Activated CD4-positive, CD25-positive, alpha-beta regulatory T cell treated with anti-CD3 and anti-CD28 coated beads, Interleukin-2, amount 50 U/mL, for 16 hours (primary cell): ENCODE measurements at places on chromosomes 5 and 9.

DNA sequence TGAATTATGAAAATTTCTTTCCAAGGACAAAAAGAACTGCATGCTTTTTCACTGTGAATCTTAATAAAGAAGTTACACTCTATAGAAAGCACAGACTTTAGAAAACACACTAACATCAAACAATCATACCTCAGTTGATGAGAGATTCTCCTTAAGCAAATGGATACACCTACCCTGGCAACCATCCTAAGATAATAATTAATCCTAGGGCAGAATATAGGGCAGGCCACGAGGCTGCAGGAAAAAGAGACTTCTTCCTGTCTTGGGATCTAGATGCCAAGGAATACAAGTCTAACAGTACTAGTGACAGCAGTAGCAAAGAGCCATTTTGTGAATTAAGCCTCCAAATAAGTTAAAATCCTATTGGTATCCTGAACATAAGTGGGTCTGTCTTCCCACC is 395.4 kb downstream of the EFNA5 start:
- no peak for DNase-seq

DNA sequence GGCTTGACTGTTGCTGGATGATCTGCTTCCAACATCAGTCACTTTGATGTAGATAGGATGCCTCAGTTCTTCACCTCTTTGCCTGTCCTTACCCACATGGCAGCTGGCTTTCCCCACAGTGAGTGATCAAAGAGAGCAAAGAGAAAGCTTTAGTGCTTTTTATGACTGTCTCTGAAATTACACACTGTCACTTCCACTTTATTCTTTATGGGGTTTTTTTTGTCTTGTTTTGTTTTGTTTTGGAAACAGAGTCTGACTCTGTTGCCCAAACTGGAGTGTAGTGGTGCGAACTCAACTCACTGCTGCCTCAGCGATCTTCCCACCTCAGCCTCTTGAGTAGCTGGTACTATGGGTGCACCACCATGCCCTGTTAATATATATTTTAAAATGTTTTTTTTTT is 32.4 kb upstream of the C5orf24 start:
- no peak for DNase-seq

DNA sequence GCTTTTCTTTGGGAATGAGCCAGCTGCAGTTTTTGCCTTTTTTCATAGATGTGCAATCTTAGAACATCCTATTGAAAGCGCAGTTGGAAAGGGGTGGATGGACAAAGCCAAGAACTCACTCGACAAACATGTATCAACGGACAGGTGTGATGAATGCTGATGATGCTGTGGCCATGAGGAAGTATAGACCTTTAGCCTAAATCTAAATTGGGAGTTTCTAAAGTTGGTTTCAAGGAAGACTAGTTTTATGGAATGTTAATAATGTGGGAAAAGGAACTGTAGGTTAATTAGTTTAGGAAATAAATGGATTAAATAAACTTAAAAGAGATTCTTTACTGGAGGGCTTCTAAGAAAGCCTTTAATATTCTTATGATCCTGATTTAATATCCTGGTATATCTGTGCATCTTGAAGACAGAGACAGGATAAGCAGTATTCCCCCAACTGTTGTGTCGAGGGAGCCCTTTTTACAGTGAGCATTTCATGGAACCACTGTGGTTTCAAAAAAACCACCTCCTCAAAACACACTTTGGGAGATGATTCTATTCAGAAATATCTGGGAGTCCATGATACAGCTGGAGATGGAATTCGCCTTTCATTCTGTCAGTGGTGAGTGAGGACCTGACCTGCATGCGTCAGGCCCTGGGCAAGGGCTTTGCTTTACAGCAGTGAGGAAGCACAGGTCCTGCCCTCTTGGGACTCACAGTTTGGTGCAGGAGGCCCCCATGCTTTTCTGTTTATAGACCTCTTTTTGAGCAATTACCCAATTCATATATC is 82.6 kb downstream of the AOPEP start:
- DNase-seq, result no peak

GRCh38 chr5:79236970-79237739 is 1.2 kb downstream of the JMY start:
- DNase-seq, result peak; percentile 5

- no peak for DNase-seq
Observed at GRCh38 chr5:74111764-74112163, 485.8 kb downstream of the ARHGEF28 start.

DNA sequence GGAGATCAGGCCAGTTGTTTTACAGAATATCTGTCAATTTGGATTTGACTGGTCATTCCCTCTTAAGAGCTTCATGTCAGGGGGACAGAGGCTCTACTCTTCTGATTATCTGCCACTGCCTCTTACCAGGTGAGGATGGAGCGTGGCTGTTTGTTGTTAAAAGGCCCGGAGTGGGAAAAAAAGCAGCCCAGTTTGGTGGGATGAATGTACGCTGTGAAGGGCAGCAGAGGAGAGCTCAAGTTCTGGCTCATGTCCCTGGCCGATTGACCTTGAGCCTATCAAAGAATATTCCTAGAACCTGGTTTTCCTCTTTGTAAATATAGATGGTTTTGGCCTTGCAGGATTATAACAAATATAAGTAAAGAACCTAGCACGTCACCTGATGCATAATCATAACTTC is 16.3 kb upstream of the SHB start:
- DNase-seq, result no peak

DNA sequence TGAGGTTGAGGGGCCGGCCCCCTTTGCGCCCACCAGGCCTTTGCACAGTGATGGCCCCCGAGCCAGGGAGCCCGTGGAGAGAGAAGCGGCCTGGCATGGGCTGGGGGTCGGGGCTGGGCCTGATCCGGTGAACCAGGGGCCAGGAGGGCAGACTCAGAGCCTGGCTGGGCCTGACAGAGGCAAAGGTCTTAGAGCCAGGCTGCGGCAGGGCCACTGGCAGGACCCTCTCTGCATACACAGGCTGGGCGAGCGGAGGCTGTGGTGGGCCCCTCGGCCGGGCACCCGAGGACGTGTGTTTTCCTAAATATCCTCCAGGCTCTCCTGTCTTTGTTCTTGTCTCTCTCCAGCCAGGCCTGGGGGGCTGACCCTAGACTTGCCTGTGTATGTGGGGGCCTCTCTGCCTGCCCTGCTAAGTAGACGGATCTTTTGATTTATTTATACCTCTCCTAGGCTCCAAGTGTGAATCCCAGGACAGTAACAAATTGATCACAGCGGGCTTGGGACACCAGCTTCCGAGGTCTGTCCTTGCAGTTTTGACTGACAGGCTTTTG is 933 bp downstream of the NEK6 start:
- DNase-seq, result no peak

- DNase-seq, result no peak
Observed at GRCh38 chr9:76525196-76525595, 66.2 kb downstream of the GCNT1 start.

- no peak for DNase-seq
Observed at GRCh38 chr5:107806705-107807104, 136.0 kb upstream of the EFNA5 start.

- DNase-seq, result no peak
Observed at GRCh38 chr5:73170522-73170921, 2.5 kb upstream of the TMEM174 start.

GRCh38 chr9:125522328-125522725 is 184.7 kb downstream of the MAPKAP1 start:
- no peak for DNase-seq

- DNase-seq, result no peak
Observed at GRCh38 chr9:69899491-69899890, 78.9 kb downstream of the CFAP95 start.

- DNase-seq, result no peak
Observed at GRCh38 chr5:41770799-41771198, 99.4 kb downstream of the OXCT1 start.

DNA sequence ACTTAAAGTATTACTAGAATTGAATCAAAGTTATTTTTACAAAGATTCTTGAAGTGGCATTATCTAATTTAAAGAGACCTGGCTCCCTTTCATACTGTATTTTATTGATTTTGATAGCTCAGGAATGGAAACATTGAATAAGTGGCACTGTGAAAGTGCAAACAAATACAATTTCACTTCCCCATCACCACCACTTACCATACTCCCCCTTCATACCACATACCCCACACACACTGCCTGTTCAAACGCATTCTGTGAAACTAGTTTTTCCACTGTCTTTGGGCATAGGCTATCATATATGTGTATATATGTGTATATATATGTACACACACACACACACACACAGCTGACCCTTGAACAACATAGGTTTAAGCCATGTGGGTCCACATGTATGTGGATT is 62.1 kb upstream of the ATG10 start:
- DNase-seq, result no peak
